T-helper 1 cell (primary cell): ENCODE measurements at places on chromosomes 4 and X.

DNA sequence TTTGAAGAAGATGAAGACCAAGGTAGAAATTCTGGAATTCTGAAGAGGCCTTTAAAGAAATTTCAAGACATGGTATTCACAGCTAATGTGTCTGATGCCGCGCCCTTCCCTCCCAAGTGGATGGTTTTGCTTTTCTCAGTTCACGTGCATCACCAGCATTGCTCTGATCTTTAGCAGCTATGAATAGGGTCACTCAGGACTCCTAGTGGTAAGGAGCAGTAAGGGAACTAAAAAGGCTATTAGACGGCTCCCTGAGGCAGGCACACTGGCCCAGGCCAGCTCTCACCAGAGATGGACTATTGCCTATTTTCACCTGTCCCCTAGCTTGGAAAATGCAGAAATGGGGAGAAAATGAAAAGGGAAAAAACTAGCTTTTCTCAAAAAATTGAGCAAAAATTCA, 447.5 kb upstream of the RASGEF1B start:
- DNase-seq, result peak; percentile 8

DNA sequence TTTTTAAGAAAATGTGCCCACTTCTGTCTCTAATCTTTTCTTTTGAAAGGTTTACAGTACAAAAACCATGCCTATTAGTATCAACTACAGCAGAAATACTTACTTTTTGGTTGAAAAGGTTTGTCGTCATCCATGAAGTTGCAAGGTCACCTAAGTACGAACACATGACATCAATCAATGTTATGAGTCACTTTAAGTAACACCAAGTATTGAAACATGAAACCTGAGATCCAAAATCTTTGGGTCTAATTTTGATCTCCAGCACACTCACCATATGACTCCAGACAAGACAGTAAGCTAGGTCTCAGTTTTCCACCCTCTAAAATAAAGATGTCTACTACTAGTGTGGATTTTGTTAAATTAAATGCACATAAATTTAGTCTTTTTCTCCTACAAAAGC, 8.4 kb downstream of the ZNF280C start:
- no peak for DNase-seq

DNA sequence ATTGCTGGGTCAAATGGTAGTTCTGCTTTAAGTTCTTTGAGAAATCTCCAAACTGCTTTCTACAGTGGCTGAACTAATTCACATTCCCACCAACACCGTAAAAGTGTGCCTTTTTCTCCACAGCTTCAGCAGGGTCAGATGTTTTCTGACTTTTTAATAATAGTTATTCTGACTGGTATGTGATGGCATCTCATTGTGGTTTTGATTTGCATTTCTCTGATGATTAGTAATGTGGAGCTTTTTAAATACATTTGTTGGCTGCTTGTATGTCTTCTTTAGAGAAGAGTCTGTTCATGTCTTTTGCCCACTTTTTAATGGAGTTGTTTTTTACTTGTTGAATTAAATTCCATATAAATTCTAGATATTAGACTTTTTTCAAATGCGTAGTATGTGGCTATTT, 257.5 kb upstream of the ANKRD50 start:
- DNase-seq, result no peak

- no peak for DNase-seq
Measured at GRCh38 chrX:76821276-76821675, 393.8 kb downstream of the MAGEE1 start.
